ENCODE measurements at places on chromosomes 6 and 20.
A peak's percentile ranks its signal among the peaks of the same experiment; 100 is the strongest.

DNA sequence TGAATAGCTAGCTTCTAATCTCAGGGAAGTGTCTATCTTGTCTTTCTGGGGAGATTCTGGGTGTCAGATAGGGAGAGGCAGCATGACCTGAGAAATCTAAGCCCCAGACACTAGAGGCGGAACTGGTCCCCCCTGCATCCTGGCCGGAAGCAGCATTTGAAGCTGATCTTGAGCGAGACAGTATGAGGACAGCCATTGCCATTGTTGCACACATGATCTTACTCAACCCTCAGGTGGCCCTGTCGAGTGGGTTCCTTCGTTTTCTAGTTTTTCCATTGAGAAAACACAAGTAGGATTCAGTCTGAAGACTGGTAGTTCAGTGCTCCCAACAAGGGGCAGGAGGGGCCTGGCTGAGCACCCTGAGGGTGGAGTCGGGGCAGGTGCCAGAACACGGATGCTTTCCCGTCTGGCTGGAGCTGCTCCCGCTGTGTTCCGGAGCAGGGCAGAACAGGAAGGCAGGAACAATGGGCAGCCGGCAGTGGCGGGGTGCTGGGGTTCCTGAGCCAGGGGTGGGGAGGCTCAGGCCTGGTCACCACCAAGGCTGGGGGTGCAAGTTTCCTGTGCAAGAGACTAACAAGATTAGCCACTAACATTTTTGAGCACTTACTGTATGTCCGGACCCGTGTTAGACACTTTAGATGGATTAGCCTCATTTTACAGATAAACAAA is 7.9 kb upstream of the SDCBP2 start:
- DNase-seq: peak; percentile 92

- DNase-seq: no peak
These were observed 50.5 kb upstream of the ENPP5 start for GRCh38 chr6:46221222-46221793.

DNA sequence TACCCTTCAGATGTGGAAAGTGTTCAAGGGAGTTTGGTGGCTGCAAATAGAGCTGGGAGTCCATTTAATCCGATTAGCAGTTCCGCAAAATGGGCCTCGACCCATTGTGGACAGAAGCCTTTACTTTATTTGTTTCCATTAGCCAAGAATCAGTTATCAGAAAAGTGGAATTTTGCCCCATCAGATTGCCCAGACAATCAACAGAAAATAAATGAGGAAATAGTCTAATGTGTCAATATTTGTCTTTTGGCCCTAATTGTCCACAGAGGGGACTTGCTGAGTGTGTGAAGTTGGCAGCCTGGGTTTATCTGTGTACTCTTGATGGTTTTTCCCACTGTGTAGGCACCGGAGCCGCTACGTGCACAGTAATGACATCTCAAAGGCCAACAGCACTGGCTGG is 134.3 kb downstream of the LINC00237 start:
- DNase-seq: no peak

GRCh38 chr20:18845017-18845416 is 31.4 kb downstream of the SCP2D1 start:
- DNase-seq: peak; percentile 89

DNA sequence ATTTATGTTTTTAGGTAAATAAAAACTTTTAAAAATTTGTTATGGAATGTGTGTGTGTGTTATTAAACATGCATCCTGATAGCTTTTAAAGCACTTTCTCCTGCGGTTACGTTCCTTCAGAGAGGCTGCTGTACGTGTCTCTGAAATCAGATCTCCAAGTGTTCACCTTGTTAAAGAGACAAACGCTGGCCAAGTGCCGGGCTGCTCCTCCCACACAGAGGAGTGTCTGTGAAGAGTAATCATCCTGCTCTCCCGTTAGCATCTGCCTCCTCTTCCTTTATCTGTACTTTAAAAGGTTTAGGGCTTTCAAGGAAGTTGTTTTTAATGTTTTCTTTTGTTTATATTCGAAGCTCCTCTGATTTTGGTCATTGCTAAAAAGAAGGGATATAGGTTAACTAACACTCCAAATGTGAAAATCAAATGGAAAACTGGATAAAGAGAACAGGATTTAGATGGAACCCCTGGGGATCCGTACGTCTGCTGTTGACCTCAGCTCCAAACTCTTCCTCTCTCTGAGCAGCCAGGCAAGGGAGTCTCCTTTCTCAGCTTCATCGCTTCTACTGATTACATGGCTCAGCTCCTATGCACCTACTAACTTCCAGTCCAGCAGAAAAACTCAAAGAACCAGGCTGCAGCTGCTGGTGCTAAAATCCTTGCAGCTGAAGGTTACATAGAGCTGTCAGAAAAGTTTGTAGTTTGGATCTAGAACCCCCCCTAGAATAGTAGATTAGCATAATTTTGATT is 20.0 kb downstream of the IRF4 start:
- no peak for DNase-seq

- DNase-seq: no peak
These were observed 142.0 kb upstream of the PMEPA1 start for GRCh38 chr20:57851796-57852195.

GRCh38 chr6:47310131-47310480 is 401 bp upstream of the TNFRSF21 start:
- no peak for DNase-seq

DNA sequence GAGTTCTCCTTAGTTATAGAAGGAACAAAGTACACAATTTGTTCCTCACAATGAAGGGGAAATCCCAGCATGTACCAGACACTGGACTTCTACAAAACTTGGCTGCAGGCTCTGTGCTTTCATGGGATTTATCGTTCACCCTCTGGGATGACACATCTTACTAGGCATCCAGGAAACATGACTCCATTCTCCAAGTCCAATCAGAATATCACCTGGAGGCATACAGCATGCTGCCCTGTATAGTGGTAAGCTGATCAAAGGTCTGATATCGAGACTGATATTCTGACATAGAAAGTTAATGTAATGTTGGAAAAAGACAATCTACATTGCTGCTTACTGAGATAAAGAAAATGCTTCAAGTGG is 6.7 kb downstream of the RWDD2A start:
- no peak for DNase-seq

GRCh38 chr20:56927127-56927526 is 298.0 kb downstream of the TFAP2C start:
- no peak for DNase-seq

- DNase-seq: no peak
These were observed 14.8 kb upstream of the HLA-DRB1 start for GRCh38 chr6:32604434-32604877.

GRCh38 chr20:31488115-31488514 is 13.0 kb downstream of the REM1 start:
- no peak for DNase-seq

DNA sequence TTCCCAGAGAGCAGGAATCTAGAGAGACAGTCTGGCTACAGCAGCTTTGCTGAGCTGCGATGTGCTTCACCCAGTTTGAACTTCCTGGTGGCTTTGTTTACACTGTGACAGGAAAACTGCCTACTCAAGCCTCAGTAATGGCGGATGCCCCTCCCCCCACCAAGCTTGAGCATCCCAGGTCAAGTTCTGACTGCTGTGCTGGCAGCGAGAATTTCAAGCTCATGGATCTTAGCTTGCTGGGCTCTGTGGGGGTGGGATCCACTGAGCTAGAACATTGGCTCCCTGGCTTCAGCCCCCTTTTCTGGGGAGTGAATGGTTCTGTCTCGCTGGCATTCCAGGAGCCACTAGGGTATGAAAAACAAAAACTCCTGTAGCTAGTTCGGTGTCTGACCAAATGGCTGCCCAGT is 91.0 kb upstream of the ESR1 start:
- DNase-seq: no peak

- DNase-seq: peak; percentile 91
These were observed 2.4 kb downstream of the DYNLT1 start for GRCh38 chr6:158642097-158642601.

DNA sequence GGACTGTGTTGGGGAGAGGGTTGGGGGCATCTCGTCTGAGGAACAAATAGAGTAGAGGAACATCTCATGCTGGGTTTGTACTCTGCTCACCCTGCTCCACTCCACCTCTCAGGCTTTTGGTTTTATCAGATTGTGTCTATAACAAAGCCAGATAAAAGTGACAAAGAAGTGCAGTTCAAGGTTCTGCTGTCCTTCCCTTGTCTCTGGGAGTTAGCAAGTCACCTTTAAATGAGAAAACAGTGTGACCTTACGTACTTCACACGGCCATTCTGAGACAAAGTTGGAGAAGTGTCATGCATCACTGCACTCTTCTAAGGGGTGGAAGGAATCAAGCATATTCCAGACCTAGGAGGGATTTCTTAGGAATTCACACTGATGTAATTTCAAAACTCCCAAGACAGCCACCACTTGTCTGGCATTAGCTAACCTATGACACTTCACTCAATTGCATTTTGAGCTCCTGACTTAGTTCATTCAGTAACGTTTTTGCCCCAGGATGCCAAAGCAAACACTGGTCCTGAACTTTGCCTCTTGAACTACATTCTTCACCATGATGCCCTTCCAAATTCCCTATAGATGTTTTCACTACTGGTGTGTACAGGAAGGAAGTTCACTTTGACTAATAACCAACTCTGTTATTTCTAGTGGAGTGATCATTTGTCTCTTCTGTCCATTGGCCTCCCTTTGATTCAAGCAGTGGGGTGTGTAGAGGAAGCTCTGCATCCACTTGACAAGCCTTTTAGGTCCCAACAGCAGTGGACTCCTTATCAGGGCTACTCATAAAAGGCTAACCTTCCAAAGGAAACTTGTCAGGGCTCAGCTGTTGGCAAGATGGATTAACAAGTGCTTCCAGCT is 647.6 kb upstream of the FLRT3 start:
- DNase-seq: no peak

DNA sequence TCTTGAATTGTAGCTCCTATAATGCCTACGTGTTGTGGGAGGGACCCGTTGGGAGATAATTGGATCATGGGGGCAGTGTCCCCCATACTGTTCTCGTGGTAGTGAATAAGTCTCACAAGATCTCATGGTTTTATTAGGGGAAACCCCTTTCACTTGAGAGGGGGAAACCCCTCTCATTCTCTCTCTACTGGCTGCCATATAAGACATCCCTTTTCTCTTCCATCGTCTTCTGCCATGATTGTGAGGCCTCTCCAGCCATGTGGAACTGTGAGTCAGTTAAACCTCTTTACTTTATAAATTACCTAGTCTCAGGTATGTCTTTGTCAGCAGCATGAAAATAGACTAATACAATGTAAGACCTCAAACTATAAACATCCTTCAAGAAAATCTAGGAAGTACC is 23.1 kb downstream of the PAQR8 start:
- no peak for DNase-seq

DNA sequence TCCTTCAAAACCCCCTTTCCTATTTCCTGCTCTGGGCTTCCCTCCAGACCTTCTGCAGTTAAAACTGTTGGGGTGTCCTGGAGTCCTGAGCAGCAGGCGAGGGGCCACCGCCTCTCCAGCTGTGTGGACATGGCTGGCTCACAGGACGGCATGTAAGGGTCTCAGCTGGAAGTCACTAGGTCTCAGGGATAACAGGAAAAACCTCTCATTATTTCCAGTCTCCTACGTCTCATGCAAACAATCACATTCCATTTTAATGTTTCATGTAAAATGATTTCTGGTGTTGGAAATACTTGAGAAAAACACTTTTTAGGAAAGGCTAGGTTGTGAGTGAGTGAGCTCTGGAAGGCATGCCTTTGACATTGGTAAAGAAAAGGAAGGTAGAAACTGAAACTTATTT is 158.7 kb downstream of the SCML4 start:
- no peak for DNase-seq

GRCh38 chr6:89475634-89476033 is 42.7 kb downstream of the ANKRD6 start:
- no peak for DNase-seq

DNA sequence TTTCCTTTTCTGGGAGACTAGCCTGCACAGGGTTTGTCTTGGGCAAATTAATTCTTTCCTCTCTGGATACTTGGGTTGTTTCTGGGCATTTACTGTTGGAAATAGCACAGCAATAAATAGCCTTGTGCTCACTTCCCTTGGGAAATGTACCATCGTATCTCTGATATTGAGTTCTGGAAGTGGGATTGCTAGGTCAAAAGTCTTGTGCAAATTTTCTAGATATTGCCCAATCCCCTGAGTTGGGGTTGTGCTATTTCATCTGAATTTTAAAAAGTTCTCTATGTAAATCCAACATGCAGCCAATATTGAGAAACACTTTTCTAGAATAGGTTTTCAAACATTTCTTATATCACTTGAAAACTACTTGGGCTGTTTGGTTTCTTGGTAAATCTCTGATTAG is 64.0 kb upstream of the ELOVL5 start:
- no peak for DNase-seq

GRCh38 chr6:87788141-87788540 is 86.1 kb upstream of the AKIRIN2 start:
- no peak for DNase-seq

GRCh38 chr20:14609328-14610221 is 272.2 kb upstream of the FLRT3 start:
- no peak for DNase-seq
